ENCODE measurements at places on chromosomes 2 and 18.

DNA sequence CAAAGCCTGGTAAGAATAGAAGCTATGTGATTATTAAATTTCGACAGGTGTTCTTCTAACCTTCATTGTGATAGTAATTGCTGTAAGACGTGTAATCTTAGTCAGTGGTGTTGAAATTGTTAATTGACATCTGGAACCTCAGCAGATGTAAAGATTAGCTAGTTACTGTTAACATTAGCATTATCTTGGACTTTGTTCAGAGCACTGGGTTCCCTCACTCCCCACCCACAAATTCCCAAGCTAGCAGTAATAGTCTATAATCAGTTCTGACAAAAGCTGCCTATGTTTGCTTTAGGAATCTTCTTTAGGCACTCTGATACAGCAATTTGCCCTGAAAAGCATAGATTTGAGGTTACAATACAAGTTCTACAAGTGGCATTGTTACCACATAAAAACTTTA, 233.7 kb downstream of the EN1 start:
- no peak for DNase-seq

GRCh38 chr2:97651114-97651513, 5.3 kb downstream of the COX5B start:
- no peak for DNase-seq

GRCh38 chr2:26466662-26467310, 11.1 kb downstream of the OTOF start:
- DNase-seq, result no peak

DNA sequence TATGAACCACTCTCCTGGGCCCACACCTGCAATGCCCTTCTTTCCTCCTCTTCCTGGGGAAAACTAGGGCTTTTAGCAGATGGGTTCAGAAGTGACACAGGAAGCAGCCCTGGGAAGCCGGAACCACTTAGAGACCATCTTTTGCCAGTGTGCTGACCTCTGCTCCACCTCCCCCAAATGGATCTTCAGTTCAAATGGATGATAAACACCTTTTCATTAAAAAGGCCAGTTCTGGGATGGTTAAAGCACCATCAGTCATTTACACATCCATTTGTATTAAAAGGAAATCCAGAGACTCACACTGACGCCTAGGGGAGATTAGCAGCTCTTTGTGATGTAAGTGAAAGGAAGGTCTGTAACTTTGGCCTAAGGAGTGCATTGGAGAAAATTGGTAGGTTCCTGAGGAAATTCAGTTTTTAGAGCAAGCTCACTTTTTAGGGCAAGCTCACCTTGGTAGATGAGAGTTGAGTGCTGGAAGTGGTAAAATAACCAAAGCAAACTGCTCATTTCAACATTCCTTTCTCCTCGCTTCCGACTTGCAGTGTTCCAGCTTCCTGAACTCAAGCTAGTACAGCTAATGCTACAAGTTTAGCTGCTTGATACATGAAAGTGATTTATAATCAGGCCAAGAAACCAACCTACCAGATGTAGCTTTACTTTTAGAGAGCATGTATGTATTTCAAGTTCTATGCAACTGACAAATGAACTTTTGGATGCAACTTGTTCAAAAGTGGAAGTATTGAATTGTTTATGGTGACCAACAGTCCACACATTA, 47.7 kb downstream of the ACTR2 start:
- no peak for DNase-seq

DNA sequence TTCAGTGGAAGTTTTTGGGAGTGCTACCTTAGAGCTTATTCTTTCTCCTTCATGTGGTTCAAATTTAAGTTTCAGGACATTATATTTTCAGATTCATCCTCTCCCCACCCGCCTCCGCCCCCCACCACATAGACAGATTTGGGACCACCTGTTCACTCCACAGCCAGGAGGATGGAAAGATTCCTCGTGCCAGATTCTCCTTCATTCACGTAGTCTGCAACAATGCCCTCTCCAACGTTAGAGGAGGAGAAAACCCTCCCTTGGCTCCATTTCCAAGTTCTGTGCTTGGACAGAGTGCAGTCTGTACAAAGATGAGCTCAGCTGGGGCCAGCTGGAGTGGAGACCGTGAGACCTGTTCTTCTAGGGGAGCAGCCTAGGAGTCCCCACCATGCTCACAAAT, 26.2 kb downstream of the POU3F3 start:
- no peak for DNase-seq

All from iris pigment epithelial cell (primary cell).